ENCODE measurements at places on chromosomes 5 and 9. TPM values are rescaled to one million over a fixed set of nuclear protein-coding genes. Genes with fewer than 3 reads are reported as not detected.
A peak's percentile ranks its signal among the peaks of the same experiment; 100 is the strongest.

GRCh38 chr9:130254747-130255630, 10.6 kb upstream of the HMCN2 start:
- DNase-seq: no peak

FEM1C gene
- 21.6 TPM for polyA plus RNA-seq

DNA sequence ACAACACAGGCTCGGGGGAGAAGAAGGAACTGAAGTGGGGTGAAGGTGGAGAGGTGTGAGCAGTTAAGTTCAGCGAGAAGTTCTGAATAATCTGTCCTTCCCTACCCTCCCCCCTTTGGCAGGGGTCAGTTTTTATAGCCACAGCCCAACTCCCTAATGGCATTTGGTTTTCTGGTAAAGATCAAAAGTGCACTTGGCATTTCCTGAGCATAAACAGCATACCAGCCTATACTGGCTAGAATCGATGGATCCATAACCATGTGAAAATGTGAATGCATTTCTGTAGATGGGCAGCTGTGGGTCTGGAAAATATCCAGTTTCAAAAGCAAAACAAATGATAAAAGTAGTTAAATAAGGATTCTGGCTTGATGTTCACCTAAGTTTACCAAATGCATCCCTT, 410.9 kb downstream of the PLK2 start:
- DNase-seq: no peak

PCDHGB5 gene
- polyA plus RNA-seq: 8.6 TPM

- DNase-seq: peak; percentile 9
Observed at GRCh38 chr5:25006734-25007133, 362.0 kb upstream of the CDH10 start.
